ENCODE measurements at places on chromosomes 5 and 9. TPM values are rescaled to one million over a fixed set of nuclear protein-coding genes. Genes with fewer than 3 reads are reported as not detected.

The IL5 gene
- not detected for total RNA-seq

The CHSY3 gene
- 0.04 TPM for total RNA-seq

The NSMF gene
- 41.4 TPM for total RNA-seq

The SAXO1 gene
- not detected for total RNA-seq

The PCDHB9 gene
- total RNA-seq: not detected

The SLC46A2 gene
- total RNA-seq: not detected

The CENPK gene
- 33.5 TPM for total RNA-seq

The STK32A gene
- total RNA-seq: 0.33 TPM

The SPATA31A3 gene
- total RNA-seq: not detected

All from A549 treated with DMSO at 1 μM for 4 hours (cell line).